ENCODE measurements at places on chromosomes 12 and 14. TPM values are rescaled to one million over a fixed set of nuclear protein-coding genes. Genes with fewer than 3 reads are reported as not detected.

GRCh38 chr12:124616394-124617221, 49.2 kb upstream of the NCOR2 start:
- DNase-seq = no peak

DNA sequence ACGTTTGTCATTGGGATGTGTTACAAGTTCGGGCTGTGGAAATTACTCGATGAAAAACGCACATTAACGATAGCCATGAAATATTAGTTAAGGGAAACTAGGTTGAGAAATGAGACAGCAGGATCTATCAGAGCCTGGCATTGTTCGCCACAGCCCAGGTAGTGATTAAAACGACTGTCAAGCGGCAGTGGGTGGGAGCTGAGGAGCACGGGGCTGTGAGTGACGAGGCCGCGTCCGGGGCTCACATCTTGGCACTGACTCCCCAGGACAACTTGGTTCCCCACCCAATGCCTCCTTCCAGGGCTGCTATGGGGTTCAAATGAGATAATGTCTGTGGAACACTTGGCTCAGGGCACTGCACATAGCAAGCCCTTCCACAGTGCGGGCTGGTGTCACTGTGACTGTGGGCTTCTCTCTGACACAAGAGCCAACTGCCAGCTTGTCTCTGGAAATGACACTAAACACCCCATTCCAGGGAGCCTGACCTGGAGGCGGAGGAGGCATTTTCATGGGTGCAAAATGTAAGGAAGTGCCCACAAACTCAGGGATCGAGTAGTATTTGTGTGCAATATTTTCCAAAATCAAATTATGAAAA, 19.3 kb downstream of the MMAB start:
- no peak for DNase-seq

GRCh38 chr14:20609215-20610001, 18.2 kb upstream of the RNASE12 start:
- DNase-seq = peak; percentile 93

DNA sequence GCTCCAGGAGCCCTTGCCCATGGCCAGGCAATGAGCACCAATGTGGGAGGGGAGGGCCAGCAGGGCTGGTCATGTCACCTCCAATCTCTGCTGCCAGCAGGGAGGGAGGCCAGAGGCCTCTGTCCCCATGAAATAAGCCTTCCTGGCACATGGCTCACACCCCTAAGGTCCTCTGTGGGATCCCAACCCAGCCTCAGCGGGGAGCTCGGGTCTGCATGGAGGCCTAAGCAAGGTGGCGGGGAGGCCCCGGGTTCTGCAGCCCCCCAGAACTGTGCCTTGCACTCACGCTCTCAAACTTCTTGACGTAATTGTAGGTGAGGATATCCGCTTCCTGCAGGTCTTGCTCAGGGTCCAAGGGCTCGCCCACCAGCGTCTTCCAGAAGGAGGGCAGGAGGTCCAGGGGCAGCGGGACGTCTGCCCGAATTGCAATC, 41.7 kb downstream of the TRAFD1 start:
- DNase-seq = no peak

GRCh38 chr12:117580015-117580717, 218.7 kb upstream of the NOS1 start:
- no peak for DNase-seq

- no peak for DNase-seq
Observed at GRCh38 chr14:64885559-64885958, 5.9 kb upstream of the SPTB start.

DNA sequence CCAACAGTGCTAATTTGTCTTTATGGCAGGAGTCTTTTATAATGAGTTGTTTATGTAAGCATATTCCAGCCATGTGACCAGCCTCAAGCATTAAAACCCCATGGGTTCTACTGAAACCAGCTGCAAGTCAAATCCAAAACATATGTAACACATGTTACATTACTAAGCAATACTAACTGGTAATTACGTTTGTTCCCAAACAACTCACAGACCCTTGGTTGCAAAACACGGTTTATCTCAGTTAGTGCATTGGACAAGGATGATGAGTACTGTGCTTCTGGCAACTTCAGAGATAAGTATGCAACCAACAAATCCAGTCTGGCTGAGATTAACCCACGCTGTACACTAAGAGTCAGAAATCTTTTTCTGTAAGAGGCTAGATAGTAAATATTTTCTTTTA, 110.1 kb upstream of the FAR2 start:
- DNase-seq = no peak

The P2RX2 gene
- not detected for total RNA-seq

The PPFIA2 gene
- not detected for total RNA-seq

The GCH1 gene
- total RNA-seq = 12.7 TPM

The TGFB3 gene
- total RNA-seq = 2.0 TPM

The PRIMA1 gene
- not detected for total RNA-seq

The CLEC4D gene
- total RNA-seq = not detected
